ENCODE measurements at places on chromosomes 12 and 14.

- no peak for DNase-seq
Measured at GRCh38 chr14:67396381-67396970, 15.5 kb downstream of the PLEK2 start.

DNA sequence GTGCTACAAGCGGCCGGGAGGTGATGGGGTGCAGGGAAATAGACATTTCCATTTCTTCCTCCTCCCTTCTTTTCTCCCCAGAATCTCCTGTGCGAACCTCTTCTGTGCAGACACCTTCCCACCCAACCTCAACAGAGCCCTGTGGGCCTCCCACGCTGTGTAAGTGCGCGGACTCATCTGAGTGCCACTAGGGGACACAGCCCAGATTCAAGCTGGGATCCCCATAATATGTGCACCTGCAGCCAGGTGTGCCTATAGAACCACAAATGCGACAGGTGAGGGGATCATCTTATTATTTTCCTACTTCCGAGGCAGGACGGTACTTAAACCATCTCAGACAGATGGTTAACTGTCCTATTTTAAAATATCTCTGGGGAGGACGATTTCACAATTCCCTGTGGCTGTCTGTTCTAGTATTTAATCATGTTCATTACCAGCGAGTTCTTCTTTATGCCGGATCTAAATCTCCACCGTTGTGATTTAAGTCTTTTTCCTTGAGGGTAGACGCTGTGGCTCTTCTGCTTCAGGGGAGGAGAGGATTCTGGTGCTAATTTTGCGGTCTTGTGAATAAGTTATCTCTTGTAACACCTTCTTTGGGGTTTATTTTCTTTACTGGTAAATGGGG, 17.2 kb upstream of the CACNA1C start:
- no peak for DNase-seq

DNA sequence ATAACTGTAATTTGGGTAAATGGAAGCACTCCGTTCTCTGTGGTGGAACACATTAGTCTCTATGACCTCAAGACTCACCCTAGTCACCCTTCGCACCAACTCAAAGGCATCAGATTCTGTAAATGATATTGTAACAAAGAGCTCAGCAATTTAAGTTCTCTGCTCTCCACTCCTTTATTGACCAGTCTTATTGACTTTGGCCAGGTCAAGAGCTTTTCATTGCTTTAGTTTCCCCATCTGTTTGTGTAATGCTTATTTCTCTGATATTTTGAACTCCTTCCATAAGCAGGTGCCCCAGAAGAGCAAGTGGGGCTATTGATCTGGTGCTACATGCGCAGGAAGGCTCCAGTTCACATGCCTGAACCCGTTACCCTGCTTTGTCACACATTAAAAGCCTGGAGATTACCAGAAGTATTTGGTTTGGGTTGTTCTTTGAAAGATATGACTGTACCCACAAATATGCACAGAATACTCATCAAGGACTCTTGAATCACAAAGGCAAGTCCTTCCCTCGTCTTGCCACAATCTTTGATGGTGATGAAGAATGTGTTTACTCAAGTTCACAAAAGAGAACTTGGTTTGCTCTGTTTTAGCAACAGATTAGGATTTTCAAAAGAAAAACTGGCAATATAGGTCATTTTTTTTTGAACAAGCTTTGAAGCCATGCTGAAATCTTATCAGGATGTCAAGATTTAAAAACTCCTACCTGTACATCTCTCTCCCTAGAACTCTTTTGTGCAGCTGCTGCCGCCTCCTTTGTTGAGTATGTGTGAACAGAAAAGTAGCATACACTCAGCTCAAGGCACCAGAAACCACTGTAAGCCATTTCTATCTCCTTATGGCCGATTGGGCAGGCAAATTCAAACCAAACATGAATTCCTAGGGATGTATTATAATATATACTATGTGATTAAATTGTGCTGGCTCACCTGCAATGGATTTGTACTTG, 193.9 kb downstream of the BCAT1 start:
- no peak for DNase-seq

- no peak for DNase-seq
Measured at GRCh38 chr12:99914206-99914605, 70.5 kb downstream of the ANKS1B start.

DNA sequence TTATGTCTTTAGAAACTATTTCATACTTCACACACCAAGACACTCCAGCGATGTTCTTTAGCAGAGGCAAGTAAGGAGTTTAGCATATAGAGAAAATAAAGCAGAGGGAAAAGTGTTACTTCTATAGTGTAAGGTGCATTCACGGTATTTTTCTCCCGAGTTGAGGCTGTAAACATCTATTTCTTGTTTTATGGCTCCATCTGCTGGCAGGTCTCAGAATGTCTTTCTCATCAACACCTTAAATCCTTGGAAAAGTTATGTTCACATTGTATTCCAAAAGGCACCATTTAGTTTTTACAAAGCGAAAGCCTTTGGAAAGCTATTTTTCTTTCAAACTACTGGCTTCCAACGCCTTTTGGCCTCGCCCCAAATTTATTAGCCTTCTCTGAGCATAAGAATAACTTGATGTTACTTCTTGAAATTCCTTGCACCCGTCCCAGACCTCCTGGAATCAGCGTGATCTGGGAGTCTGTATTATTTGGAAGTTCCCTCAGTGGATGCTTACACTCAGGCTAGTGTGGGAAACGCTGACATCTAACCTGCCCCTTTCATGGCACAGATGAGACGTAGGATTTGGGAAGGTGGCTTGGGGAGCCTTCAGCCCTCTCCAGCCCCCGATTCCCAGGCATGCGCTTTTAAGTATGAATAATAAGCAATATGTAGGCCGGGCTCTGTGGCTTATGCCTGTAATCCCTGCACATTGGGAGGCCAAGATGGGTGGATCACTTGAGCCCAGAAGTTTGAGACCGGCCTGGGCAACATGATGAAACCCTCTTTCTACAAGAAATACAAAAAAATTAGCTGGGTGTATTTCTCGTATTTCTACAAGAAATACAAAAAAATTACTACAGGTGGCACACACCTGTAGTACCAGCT, 1.9 kb upstream of the PIWIL1 start:
- no peak for DNase-seq

DNA sequence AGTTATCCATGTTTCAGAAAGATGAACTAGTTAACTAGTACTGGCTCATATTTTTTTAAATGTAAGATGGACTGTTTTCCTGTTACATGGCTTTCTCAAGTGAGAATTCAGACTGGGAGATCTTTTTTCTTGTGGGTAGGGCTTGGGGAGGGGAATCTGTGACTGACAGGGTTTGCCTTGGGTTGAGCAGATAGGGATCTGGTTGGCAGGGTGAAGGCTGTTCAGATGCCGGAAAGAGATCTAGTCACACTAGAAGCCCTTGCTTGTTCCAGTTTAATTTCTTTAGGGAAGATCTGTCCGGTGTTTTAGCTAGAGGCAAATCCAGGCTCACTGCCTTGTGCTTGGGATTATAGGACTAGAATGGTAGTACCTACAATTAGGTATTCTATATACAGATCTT, 63.2 kb downstream of the FBXO33 start:
- DNase-seq, result no peak

- no peak for DNase-seq
Measured at GRCh38 chr14:103767336-103767894, 51.8 kb downstream of the ZFYVE21 start.

GRCh38 chr14:60106339-60106738, 14.6 kb downstream of the PCNX4 start:
- no peak for DNase-seq

DNA sequence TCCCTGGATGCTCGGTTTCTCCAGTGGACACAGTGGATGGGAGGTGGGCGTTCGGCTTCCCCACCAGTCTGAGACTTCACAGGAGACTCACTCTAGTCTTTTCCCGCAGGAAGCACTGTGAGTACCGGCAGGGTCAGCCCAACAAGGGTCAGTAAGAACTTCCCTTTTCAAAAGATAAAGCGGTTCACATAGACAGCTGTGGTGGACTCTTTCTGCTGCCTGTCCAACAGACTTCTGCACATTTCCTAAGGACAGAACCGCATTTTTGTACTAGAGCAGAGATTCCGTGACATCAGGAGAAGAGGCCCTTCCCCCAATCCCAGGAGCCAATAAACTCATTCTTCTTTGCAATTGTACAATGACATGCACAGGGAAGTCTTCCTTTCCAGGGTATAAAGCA, 10.4 kb downstream of the LTBR start:
- no peak for DNase-seq

DNA sequence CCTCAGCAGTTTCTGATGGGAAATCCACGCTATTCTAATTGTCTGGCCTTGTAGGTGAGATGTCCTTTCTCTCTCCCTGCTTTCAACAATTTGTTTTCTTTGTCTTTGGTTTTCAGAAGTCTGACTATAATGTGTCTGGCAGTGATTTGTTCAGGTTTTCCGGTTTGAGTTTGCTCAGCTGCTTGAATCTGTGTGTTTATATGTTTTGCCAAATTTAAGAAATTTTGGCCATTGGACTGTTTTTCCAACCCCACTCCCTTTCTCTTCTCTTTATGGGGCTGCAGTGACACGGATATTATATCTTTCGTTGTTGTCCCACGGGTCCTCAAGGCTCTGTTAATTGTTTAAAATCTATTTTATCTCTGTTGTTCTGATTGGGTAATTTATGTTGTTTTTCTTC, 105.0 kb downstream of the ADGRD1 start:
- DNase-seq, result no peak

GRCh38 chr12:101713059-101713682, 15.7 kb downstream of the CHPT1 start:
- DNase-seq, result no peak

DNA sequence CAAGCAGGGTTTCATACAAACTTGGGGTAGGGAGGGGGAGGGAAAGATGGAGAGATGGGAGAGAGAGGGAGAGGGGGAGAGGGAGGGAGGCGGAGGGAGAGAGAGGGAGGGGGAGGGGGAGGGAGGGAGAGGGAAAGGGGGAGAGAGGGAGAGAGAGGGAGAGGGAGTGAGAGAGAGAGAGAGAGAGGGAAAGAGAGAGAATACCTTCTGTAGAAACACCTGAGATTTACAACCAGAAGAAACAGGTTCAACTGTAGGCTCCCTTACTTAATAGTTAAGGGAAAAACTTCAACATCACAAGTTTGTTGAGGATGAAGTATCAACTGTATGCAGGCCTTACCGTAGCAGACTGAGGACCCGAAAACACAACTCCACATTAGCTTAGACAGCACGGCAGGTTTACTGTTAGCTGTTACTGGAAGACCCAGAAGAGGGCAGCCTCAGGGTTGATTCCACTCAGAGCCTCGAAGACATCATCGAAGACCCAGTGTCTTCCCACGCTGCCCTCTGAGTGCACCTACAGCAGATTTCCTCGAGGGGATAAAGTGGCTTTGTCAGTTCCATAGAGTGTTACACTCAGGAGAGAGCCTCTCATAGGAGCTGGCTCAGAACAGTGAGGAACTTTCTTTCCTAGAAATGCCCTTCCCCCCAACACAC, 72.4 kb downstream of the NT5DC3 start:
- no peak for DNase-seq

DNA sequence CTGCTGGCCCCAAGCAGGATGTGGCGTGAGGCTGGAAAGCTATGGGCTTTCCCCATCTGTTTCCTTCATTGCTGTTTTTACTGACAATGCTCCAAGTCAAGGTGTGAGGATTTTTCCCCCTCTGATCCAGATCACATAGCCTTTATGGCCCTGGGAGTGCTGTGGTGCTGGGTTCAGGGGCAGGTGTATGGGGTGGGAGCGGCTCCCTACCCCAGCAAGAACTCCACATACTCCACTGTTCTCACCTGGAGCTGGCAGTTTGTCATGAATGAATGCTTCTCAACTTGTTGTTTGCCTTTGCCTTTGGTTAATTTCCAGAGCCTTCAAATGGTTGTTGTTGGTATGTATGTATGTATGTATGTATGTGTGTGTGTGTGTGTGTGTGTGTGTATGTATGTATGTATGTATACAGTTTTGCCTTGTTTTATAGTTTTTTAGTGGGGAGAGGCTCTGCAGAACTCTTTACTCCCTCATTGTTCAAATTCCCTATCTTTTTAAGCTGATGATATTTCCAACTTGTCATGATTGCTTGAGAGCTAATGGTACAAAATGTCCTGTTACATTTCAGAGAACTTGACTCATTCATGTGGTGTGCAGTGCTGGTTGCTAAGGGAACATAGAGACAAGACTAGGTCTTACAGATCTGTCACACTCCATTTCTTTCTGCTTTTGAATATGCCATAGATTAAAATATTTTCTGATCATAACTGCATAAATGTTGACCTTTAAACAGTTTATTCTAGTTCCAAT, 36.6 kb upstream of the ASPG start:
- no peak for DNase-seq

- DNase-seq, result no peak
Measured at GRCh38 chr12:112322441-112322840, 59.8 kb downstream of the HECTD4 start.

DNA sequence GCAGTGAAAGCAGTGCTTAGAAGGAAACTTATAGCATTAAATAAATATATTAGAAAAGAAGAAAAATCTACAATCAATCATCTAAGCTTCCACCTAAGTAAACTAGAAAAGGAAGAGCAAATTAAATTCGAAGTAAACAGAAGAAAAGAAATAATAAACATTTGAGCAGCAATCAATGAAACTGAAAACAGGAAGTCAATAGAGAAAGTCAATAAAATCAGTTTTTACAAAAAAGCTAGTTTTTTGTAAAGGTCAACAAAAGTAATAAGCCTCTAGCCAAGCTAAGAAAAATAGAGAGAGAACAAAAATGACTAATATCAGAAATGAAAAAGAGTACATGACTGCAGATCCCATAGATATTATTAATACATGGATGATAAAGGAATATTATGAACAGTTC, 34.2 kb upstream of the KTN1 start:
- DNase-seq, result no peak

- no peak for DNase-seq
Measured at GRCh38 chr12:254039-254438, 8.6 kb downstream of the SLC6A13 start.

- DNase-seq, result no peak
Measured at GRCh38 chr12:42568952-42569915, 20.3 kb downstream of the PRICKLE1 start.

- DNase-seq, result no peak
Measured at GRCh38 chr14:99874306-99874705, 81.1 kb downstream of the EML1 start.
